ENCODE measurements at places on chromosomes 4 and X.

DNA sequence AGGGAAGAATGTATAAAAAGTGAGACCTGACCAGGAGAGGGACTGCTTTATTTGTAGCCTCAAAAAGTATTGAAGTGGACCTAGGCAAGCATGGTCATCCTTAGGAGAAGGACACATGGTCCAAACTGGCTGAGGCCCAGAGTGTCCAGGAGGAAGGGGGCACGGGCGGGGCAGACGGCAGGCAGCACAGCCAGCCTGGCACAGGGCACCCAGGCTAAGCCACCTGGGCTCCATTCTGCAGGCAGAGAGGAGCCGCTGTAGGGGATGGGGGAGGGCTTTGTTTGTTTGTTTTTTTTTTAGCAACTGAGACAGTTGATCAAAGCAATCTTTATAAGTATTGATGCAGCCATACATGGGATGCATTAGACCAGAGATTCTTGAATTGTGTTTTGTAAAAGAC is 188.6 kb downstream of the PRDM5 start:
- DNase-seq: no peak

GRCh38 chr4:25884031-25884782 is 21.4 kb upstream of the SEL1L3 start:
- no peak for DNase-seq

GRCh38 chrX:56308726-56309125 is 76.6 kb downstream of the KLF8 start:
- no peak for DNase-seq

DNA sequence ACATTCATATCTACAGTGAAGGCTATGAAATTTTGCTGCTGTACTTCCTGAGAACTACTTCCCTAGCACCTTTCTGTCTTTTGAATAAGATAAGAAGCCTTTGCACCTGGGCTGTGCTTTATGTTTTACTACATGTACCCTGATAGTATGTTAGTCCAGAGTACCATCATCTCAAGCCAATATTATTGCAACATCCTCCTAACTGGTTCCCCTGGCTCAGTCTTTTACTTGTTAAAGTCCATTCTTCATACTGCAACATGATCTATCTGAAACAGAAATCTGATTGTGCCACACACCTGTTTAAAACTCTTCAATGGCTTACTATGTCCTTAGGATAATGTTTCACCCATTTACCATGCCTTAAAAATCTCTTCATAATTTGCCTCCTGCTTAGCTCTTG is 102.3 kb downstream of the AGTR2 start:
- DNase-seq: no peak

DNA sequence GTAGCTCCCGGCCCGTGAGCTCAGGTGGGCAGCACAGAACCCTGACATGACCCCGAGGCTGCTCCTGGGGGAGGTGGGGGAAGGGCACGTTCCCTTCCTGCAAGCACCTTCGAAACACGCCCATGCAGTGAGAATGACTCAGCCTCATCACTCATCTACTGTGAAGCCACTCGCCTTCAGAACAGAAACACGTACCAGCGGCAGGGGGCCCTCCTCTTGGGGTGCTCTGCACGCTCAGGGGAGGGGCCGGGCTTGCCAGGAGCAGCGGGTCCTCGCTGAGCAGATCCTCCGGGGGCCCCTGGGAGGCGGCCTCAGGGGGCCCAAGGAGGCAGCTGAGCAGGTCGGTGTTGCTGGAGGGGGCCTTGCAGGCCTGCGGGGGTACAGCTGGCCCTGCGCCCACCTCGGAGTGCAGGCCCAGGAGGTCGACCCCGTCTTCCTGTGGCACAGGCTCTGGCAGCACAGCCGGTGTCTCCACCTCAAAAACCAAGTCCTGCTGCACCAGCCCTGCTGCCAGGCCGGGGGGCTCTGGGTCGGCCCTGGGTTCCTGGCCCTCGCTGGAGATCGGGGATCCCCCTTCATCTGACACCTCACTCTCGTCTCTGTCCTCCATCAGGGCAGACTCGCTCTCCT is 40.9 kb upstream of the CPLX1 start:
- no peak for DNase-seq

- DNase-seq: no peak
Measured at GRCh38 chrX:38086451-38087215, 80.3 kb downstream of the SYTL5 start.

- no peak for DNase-seq
Measured at GRCh38 chr4:17058916-17059741, 160.7 kb upstream of the LDB2 start.

GRCh38 chr4:189278597-189279165 is 662.0 kb upstream of the FRG1 start:
- DNase-seq: no peak

GRCh38 chr4:165204462-165204830 is 2.9 kb upstream of the KLHL2 start:
- DNase-seq: no peak

DNA sequence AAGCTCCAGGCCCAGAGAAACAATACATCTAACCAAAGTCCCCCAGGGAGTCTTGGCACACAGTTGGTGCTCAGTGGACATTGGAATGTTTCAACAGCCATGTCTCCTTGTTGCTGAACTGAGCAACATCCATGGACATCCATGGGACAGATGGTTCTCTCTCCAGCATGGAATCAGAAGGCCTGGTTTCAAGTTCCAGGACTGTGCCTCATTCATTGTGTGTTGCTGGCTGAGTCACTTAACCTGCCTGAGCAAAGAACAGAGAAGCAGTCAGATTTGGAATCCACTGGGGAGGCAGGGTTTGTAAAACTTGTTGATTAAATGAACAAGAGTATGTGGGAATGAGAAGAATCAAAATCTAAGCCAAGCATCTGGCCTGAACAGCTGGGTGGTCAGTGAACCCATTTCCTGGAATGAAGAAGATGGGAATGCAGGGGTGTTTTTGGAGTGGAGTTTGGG is 147.9 kb downstream of the CHIC2 start:
- no peak for DNase-seq

DNA sequence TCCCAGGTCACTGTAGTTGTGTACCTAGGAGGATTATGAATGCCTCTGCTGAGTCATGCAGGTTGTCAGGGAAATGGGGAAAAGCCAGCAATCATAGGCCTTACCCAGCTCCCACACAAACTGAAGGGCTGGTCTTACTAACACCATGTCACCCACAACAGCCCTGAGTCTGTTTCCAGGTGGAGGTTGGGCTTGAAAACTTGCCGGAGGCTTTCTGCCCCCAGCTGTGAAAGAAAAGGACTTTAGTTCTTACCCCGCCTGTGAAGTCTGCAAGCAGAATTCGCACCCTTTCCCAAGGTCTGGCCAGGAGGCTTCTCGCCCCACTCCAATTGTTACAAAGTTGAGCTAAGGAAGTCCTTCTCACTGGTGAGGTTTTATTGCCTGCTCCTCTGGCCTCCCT is 143.9 kb downstream of the RPS6KA6 start:
- no peak for DNase-seq

DNA sequence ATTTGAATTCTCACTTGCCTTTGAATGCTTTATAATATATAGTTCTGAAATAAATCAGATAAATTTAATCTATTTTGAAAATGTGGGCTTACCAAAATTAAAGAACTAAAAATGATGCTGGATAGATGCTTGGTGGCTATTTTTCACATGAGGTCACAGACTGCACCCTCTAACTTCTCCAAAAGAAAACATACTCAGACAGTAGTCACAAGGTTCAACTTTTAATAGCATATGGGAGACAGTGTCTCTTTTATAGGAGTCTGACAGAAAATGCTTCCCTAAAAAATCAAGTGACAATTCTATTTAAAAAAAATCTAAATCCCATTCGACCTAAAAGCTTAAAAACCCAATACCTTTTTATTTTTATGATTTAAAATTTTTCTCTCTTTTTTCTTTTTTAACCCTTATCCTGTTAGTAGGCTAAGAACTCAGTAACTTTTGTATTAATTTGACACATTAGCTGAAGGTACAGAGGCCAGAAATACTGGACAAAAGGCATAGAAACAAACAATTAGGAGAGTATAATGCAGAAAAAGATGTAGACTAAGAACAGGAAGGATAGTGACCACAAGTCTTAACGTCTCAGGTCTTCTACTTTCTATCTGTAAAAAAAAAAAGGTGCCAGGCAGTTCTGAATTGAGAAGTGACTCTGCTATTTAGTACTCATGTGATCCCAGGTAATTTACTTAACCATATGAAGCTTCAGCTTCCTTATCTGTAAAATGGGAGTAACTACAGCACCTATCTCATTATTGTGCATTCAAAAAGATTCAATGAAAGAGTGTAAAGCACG is 7.6 kb downstream of the TIGD4 start:
- no peak for DNase-seq

DNA sequence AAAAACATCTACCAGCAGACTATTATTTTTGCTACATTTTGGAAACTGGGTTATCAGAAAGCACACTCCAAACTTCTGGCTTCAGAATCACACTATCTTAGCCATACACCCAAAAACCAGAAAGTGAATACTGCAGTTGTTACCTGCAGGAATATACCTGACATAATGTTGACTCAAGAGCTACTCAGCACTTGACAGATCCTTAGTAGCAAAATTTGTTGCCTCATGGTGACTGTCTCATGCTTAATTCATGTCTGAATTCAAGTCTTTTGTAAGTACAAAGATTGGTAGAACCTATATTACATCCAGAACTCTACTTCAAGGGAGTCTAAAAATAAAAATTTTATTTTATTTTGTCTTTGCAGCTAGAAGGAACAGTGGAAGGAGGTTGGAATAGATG is 140.2 kb upstream of the GYPA start:
- no peak for DNase-seq

GRCh38 chrX:73877687-73878086 is 314.7 kb downstream of the CHIC1 start:
- no peak for DNase-seq

DNA sequence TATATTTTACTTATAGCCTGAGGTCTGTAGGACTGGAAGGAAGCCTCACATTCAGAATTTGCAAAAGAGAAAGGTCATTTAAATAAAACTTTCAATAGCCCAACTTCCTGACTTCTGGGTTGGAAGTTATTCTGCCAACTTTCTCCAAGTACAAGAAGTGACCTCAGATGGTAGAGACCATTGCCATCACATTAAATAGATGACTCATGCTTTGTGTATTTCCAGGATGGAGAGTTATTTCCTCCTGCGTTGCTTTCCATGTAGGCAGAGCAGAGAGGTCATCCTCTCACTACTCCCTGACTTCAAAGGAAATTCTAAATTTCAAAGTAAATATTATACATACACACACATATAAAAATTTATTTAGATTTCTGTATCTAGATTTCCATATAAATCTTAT is 73.0 kb upstream of the NR3C2 start:
- DNase-seq: no peak
